ENCODE measurements at places on chromosomes 16 and 17.

- H3K4me1 ChIP-seq = peaks cover 22% of the 10 kb centered on the region
- H3K27ac ChIP-seq = peak overlapping the region; percentile 8
- no peaks in the 10 kb centered on the region for H3K36me3 ChIP-seq
- DNase-seq = no peak
- peaks cover 8% of the 10 kb centered on the region for H3K27me3 ChIP-seq
Observed at GRCh38 chr17:81489012-81489997, 23.3 kb downstream of the ACTG1 start.

DNA sequence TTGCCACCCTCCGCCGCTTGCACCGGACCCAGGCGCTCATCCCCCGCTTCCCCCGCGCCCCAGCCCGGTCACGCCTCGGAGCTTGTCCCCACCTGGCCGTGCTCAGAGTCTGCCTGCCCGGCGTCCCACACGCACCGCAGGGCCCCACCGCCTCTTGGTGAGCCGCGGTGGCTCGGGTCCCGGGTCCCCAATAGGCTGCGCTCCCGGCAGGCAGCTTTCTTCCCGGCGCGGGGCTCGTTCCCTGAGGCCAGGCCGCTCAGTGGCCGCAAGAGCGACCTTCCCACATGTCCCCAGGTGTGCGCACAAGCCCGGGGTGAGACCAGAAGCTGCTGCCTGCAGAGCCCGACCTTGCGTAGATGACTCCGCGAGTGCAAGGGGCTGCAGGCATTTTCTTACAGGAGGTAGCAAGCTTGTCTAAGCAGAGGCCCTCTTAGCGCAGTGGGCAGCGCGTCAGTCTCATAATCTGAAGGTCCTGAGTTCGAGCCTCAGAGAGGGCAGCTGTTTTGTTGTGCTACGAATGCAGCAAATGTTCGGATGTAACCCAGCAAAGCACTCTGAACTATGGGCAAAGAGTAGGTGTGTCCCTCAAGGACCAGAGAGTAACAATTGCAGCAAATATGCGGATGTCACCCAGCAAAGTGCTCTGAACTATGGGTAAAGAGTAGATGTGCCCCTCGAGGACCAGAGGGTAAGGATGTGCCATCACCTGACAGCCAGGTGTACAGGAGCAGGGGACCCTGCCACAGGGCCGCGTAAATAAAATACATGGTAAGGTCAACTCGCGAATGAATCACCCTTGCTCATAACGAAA is 15.6 kb downstream of the TLE7 start:
- H3K4me3 ChIP-seq = peak overlapping the region; percentile 28

GRCh38 chr16:71412270-71413160 is 29.3 kb downstream of the TLE7 start:
- no peaks in the 10 kb centered on the region for H3K36me3 ChIP-seq
- H3K27ac ChIP-seq = no peak overlapping the region
- H3K4me3 ChIP-seq = no peak overlapping the region
- DNase-seq = peak; percentile 77
- H3K4me1 ChIP-seq = peaks cover 13% of the 10 kb centered on the region
- H3K27me3 ChIP-seq = peaks cover 27% of the 10 kb centered on the region

GRCh38 chr17:63515426-63515825 is 7.7 kb upstream of the KCNH6 start:
- peaks cover 8% of the 10 kb centered on the region for H3K27me3 ChIP-seq
- H3K27ac ChIP-seq = peak overlapping the region; percentile 4
- no peaks in the 10 kb centered on the region for H3K36me3 ChIP-seq
- no peak overlapping the region for H3K4me3 ChIP-seq
- H3K4me1 ChIP-seq = no peaks in the 10 kb centered on the region

DNA sequence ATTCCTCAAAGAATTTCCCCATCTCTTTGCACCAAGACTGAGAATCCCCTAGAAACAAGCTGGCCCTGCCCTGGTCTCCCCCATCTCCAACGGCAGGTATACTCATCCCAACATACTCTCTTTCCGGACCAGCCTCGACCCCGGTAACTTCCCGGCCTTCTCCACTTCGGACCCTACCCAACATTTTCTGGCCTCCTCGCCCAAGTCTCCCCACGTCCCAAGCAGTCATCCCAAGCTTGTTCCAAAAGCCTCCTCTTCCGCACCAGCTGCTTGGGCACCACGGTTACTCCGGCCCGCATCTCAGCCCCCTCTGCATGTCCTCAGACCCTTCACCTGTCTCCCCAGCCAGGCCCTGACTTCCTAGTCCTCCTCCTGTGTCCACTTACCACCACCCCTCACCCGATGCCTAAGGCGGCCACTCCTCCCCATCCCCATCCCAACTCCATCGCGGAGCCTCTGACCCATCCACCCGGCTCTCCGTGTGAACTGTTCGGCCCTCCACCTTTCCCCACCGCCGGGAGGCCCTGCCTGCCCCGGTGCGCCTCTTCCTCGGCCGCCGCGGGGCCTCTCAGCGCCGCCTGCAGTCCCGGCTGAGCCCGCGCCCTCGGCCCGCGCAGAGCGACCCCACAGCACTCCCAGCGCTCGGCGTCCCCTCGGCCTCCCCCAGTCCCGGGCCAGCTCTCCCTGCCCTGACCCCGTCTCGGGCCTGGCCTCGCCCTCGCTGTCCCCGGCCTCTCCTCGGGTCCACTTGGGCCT is 994 bp downstream of the PITPNA start:
- peaks cover 6% of the 10 kb centered on the region for H3K36me3 ChIP-seq
- peak overlapping the region; percentile 77 for H3K4me3 ChIP-seq
- peaks cover 7% of the 10 kb centered on the region for H3K27me3 ChIP-seq
- H3K4me1 ChIP-seq = peaks cover 34% of the 10 kb centered on the region

DNA sequence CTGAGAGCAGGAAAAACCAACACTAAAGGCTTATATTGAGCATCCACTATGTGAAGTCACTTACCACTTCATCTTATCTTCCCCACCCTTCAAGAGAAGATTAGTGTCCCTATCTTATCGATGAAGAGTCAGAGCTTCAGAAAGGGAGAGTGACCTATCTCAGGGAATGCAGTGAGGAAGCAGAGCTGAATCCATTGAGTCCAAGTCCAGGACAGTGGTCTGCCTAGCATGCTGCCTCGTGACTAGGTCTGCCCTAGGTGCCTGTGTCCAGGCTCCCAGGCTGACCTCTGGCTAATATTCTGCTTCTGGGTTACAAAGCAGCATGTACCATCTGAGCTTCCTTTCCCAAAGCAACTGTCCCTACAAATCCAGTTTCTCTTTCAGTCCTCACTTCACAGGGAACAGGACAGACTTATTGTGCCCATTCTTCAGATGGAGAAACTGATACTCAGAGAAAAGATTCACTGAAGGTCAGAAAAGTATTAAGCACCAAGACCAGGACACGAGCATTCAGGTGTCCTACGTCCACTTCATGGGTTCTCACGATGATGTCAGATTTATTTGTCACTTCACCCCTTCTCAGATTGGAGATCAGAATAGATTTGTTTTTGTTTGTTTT is 13.3 kb upstream of the FZD2 start:
- H3K27me3 ChIP-seq = peaks cover 7% of the 10 kb centered on the region
- H3K4me3 ChIP-seq = no peak overlapping the region
- H3K36me3 ChIP-seq = no peaks in the 10 kb centered on the region
- no peak overlapping the region for H3K27ac ChIP-seq
- H3K4me1 ChIP-seq = no peaks in the 10 kb centered on the region

GRCh38 chr17:78057113-78057740 is 71.3 kb downstream of the TMC6 start:
- H3K27ac ChIP-seq = no peak overlapping the region
- no peaks in the 10 kb centered on the region for H3K36me3 ChIP-seq
- no peak for DNase-seq
- no peak overlapping the region for H3K4me3 ChIP-seq
- H3K4me1 ChIP-seq = no peaks in the 10 kb centered on the region
- H3K27me3 ChIP-seq = no peaks in the 10 kb centered on the region

GRCh38 chr17:6489016-6489550 is 44.8 kb downstream of the PIMREG start:
- H3K4me1 ChIP-seq = no peaks in the 10 kb centered on the region
- H3K27ac ChIP-seq = no peak overlapping the region
- no peaks in the 10 kb centered on the region for H3K27me3 ChIP-seq
- no peak for DNase-seq
- no peaks in the 10 kb centered on the region for H3K36me3 ChIP-seq

- H3K27ac ChIP-seq = no peak overlapping the region
- H3K27me3 ChIP-seq = peaks cover 5% of the 10 kb centered on the region
- no peaks in the 10 kb centered on the region for H3K4me1 ChIP-seq
- no peak for DNase-seq
Observed at GRCh38 chr17:17033466-17033865, 8.8 kb upstream of the MPRIP start.

- DNase-seq = no peak
- H3K4me1 ChIP-seq = peaks cover 26% of the 10 kb centered on the region
- peaks cover 6% of the 10 kb centered on the region for H3K27me3 ChIP-seq
Observed at GRCh38 chr16:2783581-2784357, 3.6 kb downstream of the PRSS33 start.

- H3K4me1 ChIP-seq = peaks cover 27% of the 10 kb centered on the region
- H3K4me3 ChIP-seq = no peak overlapping the region
- H3K27me3 ChIP-seq = peaks cover 38% of the 10 kb centered on the region
- no peak for DNase-seq
Observed at GRCh38 chr17:1460233-1460632, 4.2 kb upstream of the CRK start.

- H3K4me1 ChIP-seq = peaks cover 23% of the 10 kb centered on the region
- no peaks in the 10 kb centered on the region for H3K36me3 ChIP-seq
- H3K27me3 ChIP-seq = no peaks in the 10 kb centered on the region
- DNase-seq = peak; percentile 49
- H3K27ac ChIP-seq = peak overlapping the region; percentile 79
Observed at GRCh38 chr16:20675488-20676267, 21.8 kb downstream of the ACSM1 start.

GRCh38 chr16:73364413-73364812 is 316.5 kb upstream of the ZFHX3 start:
- no peaks in the 10 kb centered on the region for H3K36me3 ChIP-seq
- no peak overlapping the region for H3K4me3 ChIP-seq
- H3K27ac ChIP-seq = no peak overlapping the region

All from activated CD8-positive, alpha-beta T cell treated with anti-CD3 and anti-CD28 coated beads, Interleukin-2, amount 10 ng/mL, durations not matched to agents 7 days and 5 days (primary cell).